ENCODE measurements at places on chromosomes 16 and 17.

- no peak for DNase-seq
These were observed 943 bp downstream of the DYNC1LI2 start for GRCh38 chr16:66750279-66751052.

GRCh38 chr17:37220607-37220953 lies 155.2 kb upstream of the C17orf78 start:
- no peak for DNase-seq

DNA sequence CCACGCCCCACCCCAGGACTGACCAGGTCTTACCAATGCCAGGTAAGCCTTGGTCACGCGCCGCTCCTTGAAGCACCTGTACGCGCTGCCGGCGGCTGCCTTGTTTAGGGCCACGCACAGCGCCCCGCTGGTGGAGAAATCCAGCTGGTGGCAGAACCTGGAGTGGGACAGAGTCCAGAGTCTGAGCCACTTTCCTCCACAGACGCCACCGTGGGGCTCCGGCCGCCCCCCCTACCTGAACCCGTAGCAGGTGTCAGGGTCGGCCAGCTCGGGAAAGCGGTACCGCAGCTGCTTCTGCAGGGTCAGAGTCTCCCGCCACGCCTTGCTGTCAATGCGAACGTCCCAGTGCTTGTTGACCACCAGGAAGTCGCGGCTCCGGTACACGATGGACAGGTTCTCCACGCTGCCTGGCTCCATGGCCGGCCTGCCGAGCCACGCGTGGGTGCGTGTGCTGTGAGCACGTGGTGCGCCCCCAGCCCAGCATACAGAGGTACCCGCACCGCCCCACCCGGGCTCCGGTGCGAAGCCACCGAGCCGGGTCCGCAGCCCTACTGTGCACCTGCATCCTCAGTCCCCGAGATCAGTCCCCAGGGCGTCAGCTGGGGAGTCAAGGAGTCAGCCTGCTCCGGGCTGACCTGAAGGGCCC lies 737 bp downstream of the RPUSD1 start:
- DNase-seq, result no peak

DNA sequence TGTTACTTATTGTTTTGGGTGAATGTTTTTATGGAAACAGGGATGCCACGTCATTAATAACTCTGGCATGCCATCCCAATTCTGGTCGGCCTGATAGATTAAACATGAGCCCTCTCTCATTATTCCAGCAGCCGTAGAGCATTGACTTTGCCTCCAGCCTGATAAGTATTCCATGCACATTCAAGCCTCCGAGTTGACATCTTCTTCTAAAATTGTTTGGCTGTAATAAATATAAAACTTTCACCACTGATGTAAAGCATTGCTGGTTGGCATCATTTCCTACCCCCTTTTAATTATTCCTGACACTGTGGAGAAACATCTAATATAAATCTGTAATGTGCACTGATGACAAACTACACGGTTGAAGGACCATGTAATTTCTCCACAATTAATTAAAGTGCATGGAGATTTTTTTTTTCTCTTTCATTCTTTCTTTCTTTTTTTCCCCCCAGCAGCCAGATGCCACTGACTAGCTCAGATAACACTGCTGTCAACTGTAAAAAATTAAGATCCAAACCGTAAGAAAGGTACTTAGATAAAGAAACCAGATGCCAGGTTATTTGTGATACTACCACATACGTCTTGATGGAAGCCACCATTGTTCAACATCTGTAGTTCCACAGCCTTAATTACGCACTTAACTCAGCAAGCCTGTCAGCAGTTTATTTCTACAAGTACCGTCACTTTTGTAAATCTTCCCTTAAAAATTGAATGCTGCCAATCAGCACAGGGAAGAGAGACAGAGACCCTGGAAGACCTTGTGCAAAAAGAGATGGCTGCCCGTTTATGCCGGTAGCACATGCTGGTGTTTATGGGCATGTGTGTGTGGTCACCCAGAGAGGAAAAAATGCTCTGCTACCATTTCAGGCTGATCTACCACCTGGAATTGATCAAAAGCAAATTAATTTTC lies 237.7 kb downstream of the IRX3 start:
- DNase-seq, result no peak

- no peak for DNase-seq
These were observed 132.3 kb upstream of the RBFOX1 start for GRCh38 chr16:7200320-7200719.

GRCh38 chr17:55294042-55294751 lies 29.4 kb downstream of the HLF start:
- no peak for DNase-seq

DNA sequence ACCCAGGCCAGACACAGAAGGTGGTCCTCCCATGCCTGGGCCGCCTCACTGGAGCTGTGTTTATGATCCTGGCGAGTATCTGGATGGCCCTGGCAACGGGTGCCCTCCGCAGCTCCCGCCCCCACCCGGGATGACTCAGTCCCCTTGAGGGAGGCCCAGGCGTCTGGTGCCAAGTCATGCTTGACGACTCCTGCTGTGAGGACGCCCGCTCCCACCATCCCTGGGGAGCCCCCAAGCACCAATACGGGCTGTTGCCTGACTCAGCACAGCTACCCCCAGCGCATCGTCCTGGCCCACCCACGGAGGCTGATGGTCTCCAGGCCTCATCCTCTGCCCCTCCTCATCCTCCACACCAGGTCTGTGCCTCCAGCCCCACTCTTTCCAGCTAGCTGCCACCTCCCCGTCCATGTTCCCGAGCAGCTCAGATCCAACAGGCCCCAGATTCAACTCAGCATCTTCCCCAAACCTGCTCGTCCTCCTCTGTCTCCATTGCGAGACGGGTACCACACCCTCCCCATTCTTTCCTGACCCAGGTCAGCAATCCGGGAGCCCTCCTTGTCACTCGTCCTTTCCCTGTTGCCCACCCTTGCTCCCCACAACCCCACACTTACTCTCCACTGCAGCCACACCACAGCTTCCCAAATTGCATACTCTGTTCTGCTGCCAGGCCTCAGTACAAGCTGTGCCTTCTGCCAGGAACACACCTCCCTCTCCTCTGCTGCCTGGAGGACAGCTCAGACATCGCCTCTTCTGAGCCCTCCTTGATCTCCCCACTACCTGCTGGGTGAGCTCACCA lies 2.6 kb downstream of the CAMKK1 start:
- DNase-seq, result no peak

GRCh38 chr17:64250233-64250835 lies 12.7 kb downstream of the TEX2 start:
- DNase-seq, result peak; percentile 19

- DNase-seq, result no peak
These were observed 515 bp downstream of the SUMO2 start for GRCh38 chr17:75182319-75182568.

DNA sequence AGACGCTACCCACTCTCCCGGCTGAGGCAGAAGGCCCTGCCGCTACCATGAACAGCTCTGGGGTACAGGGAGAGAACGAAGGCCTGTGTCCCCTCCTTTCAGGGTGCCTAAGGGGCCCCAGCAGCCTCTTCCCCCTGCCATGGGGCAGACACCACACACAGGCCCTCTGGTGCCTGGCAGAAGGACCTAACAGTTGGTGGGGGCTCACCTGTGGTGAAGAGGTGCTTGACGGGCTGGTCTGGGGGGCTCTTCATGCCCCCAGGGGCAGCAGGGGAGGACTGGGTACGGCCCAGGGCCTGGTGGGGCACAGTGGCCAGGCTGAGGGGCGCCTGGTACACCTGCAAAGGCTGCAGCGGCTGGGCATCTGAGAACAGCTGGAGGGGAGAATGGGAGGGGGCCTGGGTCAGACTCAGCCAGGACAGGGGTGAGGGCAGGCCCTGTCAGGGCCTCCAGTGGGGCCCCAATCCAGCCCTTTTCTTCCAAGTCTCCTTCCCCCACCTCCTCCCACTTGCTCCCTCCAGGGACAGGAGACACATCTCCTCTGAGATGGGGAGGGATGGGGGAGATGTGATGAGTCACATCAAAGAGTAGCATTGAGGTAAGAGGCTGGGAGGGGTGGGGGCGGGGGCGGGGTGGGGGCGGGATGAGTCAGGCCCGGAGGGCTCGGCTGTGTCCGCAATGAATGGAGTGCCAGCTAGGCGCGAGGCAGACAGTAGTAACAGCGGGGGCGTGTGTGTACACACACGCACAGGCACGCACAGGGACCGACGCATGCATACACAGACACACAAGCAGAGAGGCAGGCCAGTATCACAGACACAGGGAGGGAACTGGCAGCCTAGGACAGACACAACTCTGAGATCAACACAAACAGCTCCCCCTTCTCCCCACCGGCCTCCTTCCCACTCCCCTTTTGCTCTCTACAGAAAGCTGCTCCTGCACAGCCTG lies 16.1 kb downstream of the G6PC3 start:
- no peak for DNase-seq

GRCh38 chr17:68255731-68256538 lies 8.1 kb downstream of the AMZ2 start:
- DNase-seq, result no peak

- no peak for DNase-seq
These were observed 12.7 kb upstream of the HASPIN start for GRCh38 chr17:3710951-3711383.

DNA sequence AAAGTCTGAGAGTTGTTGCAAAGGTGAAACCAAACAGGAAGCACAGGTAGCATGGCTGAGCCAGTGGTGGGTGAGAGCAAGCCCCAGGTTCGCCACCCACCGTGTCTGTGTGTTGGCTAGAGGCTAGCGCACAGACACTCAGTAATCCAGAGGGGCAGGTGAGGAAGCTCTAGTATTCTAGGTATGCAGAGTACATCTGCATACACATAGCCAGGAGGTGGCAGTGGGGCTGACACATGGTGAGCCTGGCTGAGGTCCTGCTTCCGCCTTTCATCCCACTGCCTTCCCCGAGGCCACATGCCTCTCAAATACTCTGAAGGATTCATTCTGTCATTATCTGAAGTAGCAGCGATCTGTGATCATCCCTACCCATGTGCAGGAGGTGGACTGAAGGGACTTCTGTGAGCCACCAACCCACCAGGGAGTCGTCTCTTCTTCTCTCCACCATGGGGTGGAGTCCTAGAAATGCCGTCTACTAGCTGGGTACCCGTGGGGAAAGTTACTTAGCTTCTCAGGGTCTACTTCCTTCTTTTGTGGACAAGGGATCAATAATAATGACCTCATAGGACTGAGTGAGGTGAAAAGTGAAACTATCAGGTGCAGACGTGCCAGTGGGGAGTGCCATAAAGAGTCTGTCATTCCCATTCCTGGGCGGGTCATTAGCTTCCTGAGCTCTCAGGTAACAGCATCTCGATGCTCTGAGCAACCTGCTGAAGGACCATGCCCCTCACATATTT lies 36.0 kb upstream of the ICAM2 start:
- DNase-seq, result no peak

DNA sequence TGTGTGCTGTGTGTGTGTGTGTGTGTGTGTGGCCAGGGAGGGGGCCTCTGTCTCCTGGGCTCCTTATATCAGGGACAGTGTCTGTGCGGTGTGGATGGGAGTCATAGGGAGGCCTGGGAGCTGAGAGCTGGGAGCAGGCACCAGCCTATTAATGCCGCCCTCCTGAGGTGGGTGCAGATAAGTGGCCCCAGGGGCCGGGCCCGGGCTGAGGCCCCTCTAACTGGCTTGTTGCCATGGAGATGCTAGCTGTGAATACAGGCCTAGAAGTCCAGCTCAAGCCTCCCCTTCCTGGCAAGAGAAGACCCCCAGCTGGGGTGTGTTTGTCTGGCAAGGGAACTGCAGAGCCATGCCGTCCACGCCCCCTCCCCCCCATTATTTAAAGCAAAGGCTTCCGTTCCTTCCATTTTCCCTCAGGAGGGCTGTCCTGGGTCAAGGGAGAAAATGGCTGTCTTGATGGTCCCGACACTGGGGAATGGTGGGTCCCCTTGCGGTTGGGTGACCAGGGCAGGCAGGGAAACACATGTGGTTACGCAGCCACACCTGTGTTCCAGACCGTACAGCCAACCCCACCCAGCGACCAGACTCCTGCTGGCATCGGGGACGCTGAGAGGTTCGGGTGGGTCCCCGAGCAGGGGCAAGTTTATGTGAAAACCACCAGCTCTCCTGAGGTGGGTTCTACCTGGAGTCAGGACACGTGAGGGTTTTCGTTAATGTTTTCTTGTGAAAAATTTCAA lies 141.1 kb downstream of the MRM1 start:
- no peak for DNase-seq

GRCh38 chr17:61425682-61426481 lies 26.2 kb downstream of the TBX2 start:
- no peak for DNase-seq

DNA sequence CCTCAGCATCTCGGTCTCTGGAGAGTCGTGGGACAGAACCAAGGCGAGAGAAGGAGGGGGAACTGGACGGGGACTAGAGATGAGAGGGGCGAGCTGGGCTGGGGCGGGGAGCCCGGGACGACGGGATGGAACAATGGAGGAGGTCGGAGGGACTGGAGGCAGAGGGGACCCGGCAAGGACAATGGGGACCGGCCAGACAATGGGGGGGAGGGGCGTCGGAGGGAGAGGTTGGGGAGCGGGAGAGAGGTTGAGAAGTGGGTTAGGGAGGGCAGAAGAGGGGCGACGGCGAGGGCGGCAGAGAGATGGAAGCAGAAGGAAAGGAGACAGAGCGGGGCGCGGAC lies 719 bp downstream of the NGFR start:
- DNase-seq, result no peak

GRCh38 chr17:57522042-57523005 lies 222.8 kb downstream of the CCDC182 start:
- peak; percentile 44 for DNase-seq

GRCh38 chr17:50903604-50904517 lies 37.7 kb upstream of the TOB1 start:
- no peak for DNase-seq

DNA sequence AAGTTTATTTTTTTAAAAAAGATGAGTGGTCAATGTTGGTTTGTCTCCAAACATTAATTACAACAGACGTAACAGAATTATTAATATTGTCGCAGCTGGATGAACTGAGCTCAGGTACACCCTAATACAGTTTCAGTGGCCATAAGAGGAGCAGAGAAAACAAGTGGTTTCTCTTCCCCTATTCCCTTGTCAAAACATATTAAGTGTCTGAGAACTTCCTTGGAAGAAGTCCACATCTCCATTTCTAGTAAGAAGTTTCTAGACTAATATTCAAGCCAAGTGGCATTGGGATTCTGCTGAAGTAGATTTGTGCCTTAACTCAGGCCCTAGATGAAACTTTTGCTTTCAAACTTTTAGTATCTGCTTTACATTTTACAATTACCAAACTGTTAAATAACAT lies 47.7 kb downstream of the GNA13 start:
- no peak for DNase-seq

- DNase-seq, result no peak
These were observed 170.9 kb downstream of the IRF8 start for GRCh38 chr16:86069736-86070298.

DNA sequence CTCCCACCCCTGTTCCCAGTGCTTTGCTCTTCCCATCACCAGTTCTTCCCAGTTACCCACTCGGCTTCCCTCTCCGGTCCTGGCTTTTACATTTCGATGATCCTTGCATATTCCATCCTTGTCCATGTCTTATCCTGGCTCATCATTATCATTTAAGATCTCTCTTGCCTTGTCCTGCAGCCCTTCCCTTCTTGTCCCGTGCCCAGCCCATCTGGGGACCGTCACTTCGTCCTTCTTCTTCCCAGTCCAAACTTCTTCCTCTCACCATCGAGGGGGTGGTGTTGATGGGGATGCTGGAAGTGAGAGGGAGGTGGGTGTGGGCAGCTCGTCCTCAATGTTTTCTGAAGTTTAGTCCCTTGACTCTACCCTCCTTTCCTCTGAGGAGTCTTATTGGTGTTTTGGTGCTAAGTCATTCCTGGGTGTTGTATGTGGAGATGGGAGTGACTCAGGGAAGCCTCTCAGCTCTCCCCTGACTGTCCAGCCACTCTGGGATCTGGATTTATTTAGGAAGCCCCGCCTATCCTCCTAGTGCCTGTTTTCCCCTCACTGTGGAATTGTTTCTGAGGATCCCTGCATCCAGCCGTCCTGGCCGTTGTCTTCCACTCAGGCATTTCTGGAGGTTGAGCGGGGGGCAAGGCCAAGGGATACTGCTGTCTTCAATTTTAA lies 975 bp downstream of the SNX29 start:
- DNase-seq, result no peak
